Fibroblast of lung (primary cell): ENCODE measurements at places on chromosomes 1 and 21.

- peak; percentile 27 for DNase-seq
Observed at GRCh38 chr1:156747742-156748669, 3.5 kb downstream of the HDGF start.

DNA sequence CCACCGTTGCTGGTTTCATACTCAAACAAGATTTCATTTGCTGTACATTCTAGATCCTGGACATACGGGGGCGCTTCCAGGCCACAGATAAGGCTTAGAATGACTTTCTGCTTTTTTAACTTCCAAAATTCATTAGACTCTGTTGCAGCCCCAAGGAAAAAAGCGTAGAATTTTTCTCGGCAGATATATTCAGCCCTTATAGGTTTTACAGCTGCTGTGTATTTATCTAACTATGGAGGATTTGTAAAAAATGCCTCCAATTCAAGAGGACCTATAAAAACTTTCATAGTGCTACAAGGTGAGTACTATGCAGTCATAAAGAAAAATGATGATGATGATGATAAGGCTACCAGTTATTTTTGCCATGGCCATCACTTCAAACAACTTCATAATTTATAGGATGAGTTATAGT lies 51.6 kb downstream of the SLC30A10 start:
- DNase-seq, result no peak

- DNase-seq, result no peak
Observed at GRCh38 chr1:58064166-58064565, 482.4 kb downstream of the OMA1 start.

- DNase-seq, result peak; percentile 37
Observed at GRCh38 chr1:111989531-111990025, at the start of gene KCND3. Gene KCND3, minus strand, starts transcription at chr1:111989668.

DNA sequence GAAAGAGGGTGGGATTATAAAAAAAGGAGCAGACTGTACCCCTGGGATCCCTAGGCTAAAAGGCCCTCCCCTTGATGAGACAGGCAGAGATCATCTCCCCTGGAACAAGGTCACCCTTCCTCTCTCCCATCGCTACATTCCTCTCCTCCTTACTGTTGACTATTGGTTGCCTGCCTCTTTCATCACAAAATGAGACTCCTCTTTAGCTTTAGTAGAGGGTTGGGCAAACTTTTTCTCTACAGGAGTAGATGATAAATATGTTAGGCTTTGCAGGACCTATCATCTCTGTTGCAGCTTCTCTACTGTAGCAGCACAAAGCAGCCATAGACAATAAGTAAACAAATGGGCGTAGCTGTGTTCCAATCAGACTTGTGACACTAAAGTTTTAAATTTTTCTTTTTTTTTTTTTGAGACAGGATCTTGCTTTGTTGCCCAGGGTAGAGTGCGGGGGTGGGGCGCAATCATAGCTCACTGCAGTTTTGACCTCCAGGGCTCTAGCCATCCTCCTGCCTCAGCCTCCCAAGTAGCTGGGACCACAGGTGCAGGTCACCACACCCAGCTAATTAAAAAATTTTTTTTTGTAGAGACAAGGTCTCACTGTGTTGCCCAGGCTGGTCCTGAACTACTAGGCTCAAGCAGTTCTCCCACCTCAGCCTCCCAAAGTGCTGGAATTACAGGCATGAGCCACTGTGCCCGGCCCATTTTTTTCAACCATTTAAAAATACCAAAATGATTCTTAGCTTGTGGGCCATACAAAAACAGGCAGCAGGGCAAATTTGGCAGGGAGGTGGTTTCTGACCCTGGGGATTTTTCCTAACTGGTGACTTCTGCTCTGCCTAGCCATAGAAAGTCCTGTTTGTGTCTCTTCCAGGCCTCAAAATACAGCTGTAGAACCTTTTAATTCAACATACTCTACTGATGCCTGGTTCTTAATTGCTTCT lies 15.1 kb downstream of the MCL1 start:
- DNase-seq, result no peak

DNA sequence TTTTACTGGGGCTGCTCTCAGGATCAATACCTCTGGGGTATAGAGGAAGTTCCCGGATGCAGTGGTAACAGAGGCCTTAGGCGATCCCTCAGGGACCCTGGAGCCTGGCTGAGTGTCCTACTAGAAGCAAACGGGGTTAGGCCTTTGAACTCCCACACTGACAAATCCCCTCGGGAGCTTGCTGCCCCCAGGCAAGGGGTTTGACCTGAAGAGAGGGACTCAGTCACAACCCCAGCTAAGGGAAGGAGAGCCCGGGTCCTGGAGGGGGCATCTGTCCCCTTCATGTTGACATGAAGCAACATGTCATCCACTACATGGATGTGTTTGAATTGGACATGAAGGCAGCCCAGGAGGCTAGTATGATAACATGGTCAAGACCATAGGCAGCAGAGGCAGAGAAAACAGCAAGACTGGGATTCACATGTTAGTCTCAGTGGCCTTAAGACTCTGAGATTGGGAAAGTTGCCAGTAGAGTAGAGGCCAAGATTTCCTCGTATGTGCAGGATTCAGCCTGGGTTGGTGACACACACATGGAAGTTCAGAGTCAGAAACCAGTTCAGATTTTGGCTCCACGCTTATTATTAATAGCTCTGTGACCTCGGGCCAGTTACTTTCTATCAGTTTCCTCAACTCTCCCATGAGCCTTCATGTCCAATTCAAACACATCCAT lies 101.5 kb downstream of the KCNN3 start:
- no peak for DNase-seq

- DNase-seq, result no peak
Observed at GRCh38 chr21:31553926-31554325, 105.6 kb upstream of the SOD1 start.

DNA sequence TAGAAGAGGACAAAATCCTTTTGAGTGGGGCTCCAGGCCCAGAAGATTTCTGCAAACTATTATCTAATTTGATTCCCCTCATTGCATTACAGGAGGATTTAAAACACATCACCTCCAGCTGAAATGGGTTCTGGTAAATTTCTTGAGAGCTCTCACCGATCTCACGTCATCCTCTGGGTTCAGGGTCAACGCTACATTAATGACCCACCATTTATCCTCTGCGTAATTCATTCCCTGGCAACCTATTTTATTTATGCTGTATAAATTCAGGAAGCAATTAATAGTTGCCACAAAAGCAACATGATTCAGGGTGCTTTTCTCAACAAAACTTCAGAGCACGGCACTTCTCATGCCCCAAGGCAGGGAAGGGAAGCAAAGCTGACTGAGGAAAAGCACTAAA lies 38.9 kb downstream of the LMX1A start:
- no peak for DNase-seq

DNA sequence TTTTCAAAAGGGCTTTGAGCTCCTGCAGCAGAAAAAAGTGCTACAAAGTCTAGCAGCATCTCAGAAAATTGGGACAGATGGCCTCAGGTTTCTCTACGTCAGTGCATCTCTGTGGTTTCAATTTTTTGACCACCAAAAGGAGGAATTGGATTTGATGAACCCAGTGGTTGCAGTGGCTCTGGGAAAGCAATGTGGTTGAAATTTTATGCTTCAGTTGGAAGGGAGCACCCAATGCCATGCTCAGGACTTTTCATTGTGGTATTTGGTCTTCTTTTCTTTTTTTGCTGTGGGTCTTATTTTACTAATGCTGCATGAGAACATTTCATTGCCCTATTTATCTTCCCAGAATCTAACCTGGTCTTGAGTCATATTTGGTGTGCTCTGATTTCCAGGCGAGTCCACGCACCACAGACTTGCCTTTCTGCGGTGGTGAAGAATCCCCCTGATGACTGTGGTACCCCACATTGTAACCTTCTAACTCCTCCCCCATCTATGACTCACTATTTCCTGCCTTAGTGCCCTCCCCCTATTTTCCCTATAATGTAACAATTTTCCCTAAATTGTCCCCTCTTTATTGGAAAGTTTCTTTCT lies 56.7 kb downstream of the S1PR1 start:
- peak; percentile 86 for DNase-seq

- peak; percentile 39 for DNase-seq
Observed at GRCh38 chr1:208172423-208173145, 71.6 kb downstream of the PLXNA2 start.

DNA sequence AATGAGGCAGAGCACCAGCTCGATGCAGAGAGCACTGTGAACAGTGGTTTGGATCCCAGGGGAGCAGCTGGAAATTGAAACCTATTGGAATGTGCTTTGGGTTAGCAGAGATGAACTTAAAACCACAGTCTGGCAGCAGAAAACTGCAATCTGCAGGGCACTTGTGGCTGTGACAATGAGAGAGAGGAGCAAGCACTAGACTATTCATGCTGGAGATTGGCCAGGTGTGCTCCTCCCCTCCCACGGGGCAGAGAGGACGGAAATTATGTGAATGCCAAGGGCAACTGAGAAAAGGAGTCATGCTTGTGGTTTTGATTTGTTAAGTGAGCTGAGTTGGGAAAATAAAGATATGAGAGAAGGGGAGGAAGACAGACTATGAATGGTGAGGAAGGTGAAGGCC lies 38.1 kb downstream of the HSD3B2 start:
- DNase-seq, result peak; percentile 1

GRCh38 chr21:44419679-44420078 lies 35.6 kb upstream of the LRRC3 start:
- no peak for DNase-seq

DNA sequence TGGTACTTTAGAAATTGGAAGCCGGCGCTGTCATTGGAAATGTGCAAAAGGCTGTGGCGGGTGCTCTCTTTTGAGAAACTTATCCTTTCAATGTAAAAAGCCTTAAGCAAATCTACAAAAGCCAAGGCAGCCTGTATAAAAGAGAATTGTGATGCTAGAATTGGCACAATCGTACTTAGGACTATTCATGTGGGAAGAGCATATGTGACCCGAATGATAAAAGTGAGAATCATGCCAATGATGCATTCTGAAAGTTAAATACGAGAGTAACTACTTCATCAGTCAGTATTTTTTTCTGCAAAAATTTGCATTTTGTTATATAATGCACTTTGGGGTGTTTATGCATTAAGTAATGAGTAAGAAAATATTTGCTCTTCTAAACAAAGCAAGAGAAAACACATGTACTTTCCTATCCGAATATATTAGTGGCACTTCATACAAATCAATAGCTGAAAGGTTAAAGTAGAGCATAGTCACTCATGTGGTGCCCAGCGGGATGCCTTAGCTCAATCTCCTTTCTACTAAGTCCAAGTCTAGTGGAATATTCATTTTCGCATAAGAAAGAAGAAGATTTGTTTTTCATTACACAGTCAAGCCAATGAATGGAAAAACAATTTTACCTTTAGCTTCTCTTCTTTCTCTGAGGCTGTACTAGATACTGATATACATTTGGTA lies 1256.6 kb upstream of the B3GALT2 start:
- no peak for DNase-seq

- no peak for DNase-seq
Observed at GRCh38 chr1:219215477-219215876, 41.8 kb downstream of the LYPLAL1 start.

GRCh38 chr1:8825985-8826481 lies 8.6 kb upstream of the RERE start:
- DNase-seq, result peak; percentile 39

GRCh38 chr21:41557884-41558283 lies 49.9 kb upstream of the TMPRSS2 start:
- no peak for DNase-seq

GRCh38 chr1:235270625-235271024 lies 57.4 kb downstream of the ARID4B start:
- peak; percentile 69 for DNase-seq

- DNase-seq, result peak; percentile 60
Observed at GRCh38 chr1:1906185-1907097, 8.6 kb upstream of the CALML6 start.

- no peak for DNase-seq
Observed at GRCh38 chr1:234782791-234783190, 172.8 kb upstream of the IRF2BP2 start.
